ENCODE measurements at places on chromosomes 3 and 15. TPM values are rescaled to one million over a fixed set of nuclear protein-coding genes. Genes with fewer than 3 reads are reported as not detected.

- no peak for DNase-seq
These were observed 25.7 kb downstream of the SPCS1 start for GRCh38 chr3:52731590-52731989.

GRCh38 chr3:32334675-32335074 lies 57.0 kb upstream of the CMTM7 start:
- no peak for DNase-seq

DNA sequence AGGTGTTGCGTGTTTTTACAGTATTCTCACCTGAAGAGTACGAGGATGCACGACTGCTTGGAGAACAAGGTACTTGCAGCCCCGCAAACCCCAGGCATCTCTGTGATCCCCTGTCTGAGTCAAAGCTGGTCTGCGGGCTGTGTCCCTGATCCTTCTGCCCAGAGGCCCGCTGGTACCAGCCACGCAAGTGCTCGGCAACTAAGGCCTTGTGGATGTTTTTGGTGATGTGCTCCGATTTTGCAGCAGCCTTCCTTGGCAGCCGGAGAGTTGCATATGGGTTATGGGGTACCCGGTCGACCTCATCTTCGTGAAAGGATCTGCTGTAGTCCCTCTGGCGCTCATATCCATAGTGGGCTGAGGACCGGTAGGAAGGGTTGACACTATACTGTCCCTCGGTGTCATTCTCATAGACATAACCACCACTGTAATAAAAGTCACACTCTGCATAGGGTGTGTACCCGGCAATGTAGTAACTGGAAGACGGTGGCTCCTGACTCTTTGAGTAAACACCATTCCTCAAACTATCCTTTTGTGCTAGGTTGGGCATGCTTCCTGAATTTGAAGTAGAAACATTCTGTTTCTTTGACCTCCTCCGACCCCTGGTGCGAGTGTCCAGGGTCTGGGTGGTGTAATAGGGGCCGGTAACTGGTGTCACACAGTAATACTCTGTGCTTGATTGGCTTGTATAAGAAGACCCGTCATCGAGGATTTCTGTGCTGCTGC lies 58.6 kb upstream of the LMOD3 start:
- DNase-seq, result no peak

DNA sequence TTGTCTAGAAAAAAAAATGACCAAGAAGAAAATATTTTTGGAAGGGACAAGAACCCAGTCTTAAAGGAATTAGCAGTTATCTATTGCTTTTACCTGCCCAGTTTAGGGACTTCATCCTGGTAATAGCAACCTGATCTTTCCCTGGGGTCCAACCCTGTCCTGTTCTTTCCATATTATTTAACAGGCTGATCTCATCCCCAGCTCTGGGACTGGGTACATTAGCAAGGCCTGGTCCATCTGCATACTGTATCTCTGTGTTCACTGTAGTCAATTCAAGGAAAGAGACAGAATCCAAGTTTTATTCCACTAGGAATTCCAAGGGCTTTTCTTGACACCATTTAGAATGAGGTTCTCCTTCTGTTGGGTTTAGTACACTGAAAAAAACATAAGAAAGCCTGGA lies 191.7 kb upstream of the GADL1 start:
- no peak for DNase-seq

- no peak for DNase-seq
These were observed 143.5 kb downstream of the GSK3B start for GRCh38 chr3:119950666-119951325.

DNA sequence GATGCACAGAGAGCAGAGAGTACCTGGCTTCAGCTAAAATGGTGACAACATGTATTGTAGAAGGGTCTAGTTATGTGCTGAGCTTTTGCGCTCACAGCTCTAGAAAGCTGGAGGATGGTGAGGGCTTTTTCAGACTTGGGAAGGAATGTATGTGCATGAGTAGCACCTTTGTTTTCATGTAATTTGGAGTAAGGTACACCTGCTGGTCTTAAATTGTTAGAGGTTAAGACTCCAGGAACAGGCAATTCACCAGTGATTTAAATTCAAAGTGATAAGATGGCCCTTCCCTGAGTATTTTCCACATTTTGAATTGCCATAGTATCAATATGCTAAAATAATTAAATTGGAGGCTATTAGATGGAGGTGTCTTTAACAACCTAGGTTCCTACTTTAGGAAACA lies 436.4 kb upstream of the GOLIM4 start:
- no peak for DNase-seq

DNA sequence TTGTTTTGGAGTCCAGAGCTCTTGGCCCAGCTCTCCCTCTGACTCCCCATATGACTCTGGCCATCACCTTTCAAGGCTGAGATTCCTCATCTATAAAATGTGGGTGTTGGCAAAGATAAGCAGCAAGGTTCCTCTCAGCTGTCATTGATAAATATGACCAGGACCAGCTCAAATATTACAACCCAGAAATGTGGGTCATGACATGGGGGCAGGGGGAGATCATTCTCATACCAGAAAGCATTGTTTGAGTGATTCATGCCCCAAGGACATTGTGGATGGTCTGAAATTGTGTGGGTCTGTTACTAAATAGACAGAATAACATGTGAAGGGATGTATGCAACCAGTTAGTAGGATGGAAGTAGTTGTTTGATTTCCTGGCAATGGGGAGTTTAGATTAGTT lies 13.9 kb downstream of the UPK1B start:
- no peak for DNase-seq

ZNF860 gene
- 0.80 TPM for total RNA-seq

SAMD7 gene
- not detected for total RNA-seq

NUP210 gene
- 15.2 TPM for total RNA-seq

NR2E3 gene
- total RNA-seq, result 2.9 TPM

CEMIP gene
- total RNA-seq, result 0.66 TPM

Measured in breast epithelium (tissue), 4 donors.